Cardiac septum (tissue), 1 donor: ENCODE measurements at places on chromosomes 13 and 19. TPM values are rescaled to one million over a fixed set of nuclear protein-coding genes. Genes with fewer than 3 reads are reported as not detected.

- no peak for DNase-seq
Measured at GRCh38 chr13:65830411-65831205, 1399.5 kb downstream of the PCDH9 start.

Gene IGSF23
- total RNA-seq = not detected

DNA sequence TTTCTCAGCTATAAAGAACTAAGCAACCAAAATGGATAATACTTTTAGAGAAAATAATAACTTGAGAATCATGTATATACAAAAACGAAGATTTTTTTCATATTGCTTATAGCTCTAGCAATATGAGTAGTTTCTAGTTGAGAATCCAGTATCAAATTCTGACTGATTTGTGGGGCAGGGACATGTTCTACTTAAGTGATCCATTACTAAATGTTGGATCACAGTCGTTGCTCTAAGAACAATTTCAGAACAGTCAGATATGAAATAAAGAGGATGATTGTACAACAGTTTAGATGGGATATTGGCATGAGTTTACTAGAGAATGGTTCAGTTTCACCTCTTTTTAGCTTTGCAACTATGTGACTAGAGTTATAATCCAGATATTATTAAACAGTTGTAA lies 39.9 kb downstream of the SOX21 start:
- no peak for DNase-seq

DNA sequence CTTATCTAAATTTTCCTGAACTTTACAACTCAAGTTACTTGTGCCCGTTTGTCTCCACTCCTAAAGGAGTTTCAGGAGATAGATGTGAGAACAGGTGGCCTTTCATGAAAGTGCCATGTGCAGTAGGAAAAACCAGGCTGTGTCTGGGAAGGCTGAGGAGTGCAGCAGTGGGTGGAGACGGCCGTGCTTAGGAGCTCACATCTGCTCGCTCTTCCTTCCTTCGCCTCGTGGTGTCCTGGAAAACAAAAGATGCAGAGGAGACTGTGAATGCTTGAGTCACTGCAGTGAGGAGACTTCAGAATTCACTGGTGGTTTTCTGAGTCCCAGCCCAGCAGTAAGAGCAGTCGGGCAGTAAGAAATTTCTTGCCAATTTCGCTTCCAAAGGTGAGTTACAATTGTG lies 138.4 kb upstream of the RNF113B start:
- no peak for DNase-seq

DNA sequence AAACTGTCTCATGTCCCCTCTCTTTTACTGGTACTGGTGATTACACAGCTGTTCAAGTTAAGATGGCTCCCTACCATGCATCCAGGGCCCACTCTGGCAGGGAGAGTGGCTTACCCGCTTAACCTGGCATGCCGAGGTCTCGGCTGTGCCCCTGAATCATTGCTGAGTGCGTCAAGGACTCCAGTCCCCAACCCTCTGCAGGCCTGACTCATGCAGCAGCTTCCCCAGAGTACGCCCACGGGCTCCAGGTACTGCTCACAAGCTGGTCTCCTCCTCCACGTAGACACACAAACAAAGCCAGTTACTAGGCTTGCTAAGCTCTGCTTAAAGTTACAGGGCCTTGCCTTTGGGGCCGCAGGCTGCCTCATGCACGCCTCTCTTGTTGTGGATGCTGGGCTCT lies 447.4 kb downstream of the COG6 start:
- no peak for DNase-seq

- no peak for DNase-seq
Measured at GRCh38 chr13:37129866-37130265, 24.4 kb upstream of the CSNK1A1L start.

Gene MISP
- total RNA-seq = not detected

DNA sequence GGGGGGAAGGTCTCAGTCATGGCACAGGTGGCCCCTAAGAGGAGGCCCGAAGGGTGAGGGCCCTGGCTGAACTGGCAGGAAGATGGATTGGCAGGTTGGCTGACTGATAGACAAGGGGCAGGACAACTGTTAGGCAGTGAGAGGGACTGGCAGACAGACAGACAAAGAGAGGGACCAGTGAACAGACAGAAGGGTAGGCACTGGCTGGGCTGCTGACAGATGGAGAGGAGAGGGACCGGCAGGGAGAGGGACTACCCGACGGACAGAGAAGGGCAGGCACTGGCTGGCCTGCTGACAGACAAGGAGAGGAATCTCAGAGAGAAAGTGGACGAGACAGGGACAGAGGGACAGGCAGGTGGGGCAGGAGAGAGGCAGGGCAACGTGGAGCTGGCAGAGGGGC lies 31.8 kb upstream of the EHD2 start:
- DNase-seq = no peak

Gene IFI30
- 14.6 TPM for total RNA-seq

Gene CBARP
- 1.9 TPM for total RNA-seq

GRCh38 chr19:19627621-19628500 lies at the start of gene LPAR2:
Gene LPAR2 (minus strand): TSS chr19:19628220. CDS start chr19:19627275, 945 bp downstream.
- no peak for DNase-seq

Gene TRPC4
- total RNA-seq = 1.1 TPM

Gene ERFL
- total RNA-seq = not detected

DNA sequence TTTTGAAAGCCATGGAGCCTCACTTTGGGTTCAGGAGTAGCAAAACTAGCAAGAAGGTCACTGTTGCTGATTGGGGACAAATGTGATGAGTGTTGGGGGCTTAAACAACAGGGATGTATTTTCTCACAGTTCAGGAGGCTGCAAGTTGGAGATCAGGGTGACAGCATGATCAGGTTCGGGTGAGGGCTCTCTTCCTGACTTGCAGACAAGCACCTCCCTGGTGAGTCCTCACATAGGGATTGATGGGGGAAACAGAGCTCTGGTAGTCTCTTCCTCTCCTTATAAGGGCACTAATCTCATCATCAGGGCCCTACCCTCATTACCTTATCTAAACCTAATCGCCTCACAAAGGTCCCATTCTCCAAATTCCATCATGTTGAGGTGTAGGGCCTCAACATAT lies 179.2 kb downstream of the TSHZ3 start:
- DNase-seq = no peak

Gene SERPINE3
- total RNA-seq = not detected

GRCh38 chr13:87887459-87888123 lies 216.4 kb downstream of the SLITRK5 start:
- DNase-seq = no peak

DNA sequence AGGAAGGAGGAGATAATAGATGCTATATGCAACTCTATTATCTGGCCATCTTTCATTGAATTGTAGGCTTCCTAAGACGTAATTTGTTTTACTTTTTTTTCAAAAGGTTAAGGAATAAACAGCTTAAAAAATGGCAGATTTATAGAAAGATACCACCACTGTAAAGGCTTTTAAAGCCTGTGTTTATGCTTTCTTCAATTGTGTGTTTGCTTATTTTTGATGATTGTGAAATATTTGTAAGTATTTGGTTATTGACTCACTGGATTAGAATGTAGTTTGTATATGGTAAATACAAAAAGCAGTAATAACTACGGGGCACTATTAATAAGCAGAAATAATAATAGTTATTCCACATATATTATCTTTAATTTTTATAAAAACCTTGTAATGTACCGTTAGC lies 437.9 kb downstream of the KLF5 start:
- no peak for DNase-seq

DNA sequence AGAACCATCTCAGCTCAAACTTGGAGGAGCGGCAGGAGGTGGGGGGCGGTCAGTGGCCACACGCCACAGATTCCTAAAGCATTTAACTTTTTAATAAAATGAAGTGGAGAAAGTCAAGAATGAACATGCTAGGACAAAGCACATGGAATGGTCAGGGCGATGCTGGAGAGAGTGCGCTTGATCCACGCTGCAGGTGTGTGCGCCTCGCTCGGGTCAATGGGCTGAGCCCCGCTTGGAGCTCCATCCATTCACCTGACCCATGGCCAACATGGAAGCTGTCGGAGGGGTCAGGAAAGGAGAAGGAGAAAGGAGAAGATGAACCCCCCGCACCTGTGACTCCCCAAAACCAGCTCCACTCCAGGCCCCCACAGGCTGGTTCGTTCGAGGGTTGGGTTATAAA lies 41.8 kb downstream of the SUGP2 start:
- no peak for DNase-seq

DNA sequence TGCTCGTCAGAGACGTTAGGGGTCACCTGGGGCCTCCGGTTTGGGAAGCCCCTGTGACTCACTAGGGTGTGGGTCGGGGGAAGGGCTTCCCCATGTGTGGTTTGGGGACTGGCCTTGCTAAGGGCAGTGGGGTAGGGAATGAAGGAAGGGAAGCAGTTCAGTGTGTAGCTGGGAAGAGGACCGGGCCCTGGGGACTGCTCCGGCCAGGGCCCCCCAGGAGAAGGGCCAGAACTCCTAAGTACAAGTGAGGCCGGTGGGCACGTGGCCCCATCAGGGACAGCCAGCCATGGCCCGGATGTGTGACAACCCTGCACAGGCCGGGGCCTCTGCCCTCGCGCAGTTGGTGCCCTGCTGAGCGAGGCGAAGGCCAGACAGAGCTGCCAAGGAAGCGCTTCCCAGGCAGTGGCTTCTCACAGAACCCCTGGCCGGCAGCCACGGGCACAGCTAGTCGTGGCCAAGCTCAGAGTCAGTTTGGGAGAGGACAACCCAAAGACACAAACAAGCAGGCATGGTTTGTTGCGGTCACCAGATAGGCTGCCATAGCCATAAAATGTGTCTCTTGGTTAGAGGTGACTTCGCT lies 25.7 kb downstream of the TEX29 start:
- no peak for DNase-seq

Gene ZNF296
- total RNA-seq = 0.13 TPM

DNA sequence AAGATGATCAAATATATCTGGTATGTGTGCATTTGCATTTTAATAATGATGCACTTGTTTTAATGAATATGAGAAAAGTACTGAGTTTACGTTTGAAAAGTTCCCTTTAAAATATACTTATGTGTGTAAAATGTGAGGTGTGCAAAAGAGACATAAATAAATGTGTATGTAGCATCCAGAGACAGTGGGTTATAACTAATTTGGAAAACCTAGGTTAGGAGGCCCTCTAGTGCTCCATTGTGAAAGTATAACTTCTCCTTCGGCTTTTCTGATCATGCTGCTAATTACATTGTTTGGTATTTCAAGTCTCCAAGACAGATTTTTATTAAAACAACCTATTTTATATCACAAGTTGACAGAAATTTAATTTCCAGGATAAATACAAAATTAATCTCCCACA lies 30.1 kb downstream of the SCEL start:
- DNase-seq = no peak

DNA sequence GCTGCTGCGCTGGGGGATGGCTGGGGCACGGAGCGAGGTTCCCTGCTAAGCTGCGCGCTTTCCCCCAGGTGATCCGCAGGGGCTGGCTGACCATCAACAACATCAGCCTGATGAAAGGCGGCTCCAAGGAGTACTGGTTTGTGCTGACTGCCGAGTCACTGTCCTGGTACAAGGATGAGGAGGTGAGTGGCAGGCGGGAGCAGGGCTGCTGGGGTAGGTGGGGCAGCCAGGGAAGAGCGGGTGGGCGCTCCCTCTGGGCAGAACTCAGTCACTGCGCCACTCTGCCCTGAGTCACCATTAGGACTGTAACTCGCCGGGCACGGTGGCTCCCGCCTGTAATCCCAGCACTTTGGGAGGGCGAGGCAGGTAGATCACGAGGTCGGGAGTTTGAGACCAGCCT lies 23.8 kb downstream of the TMED1 start:
- DNase-seq = no peak

Gene BEST2
- total RNA-seq = not detected

Gene EPSTI1
- 2.7 TPM for total RNA-seq

- no peak for DNase-seq
Measured at GRCh38 chr13:42876270-42876714, 94.9 kb downstream of the FAM216B start.

Gene FBXO27
- total RNA-seq = 15.3 TPM
